Neural crest cell (in vitro differentiated cells): ENCODE measurements at places on chromosomes 7 and 10. TPM values are rescaled to one million over a fixed set of nuclear protein-coding genes. Genes with fewer than 3 reads are reported as not detected.

The SLC13A1 gene
- not detected in 2 replicates for total RNA-seq

The NKX2-3 gene
- not detected in 2 replicates for total RNA-seq

DNA sequence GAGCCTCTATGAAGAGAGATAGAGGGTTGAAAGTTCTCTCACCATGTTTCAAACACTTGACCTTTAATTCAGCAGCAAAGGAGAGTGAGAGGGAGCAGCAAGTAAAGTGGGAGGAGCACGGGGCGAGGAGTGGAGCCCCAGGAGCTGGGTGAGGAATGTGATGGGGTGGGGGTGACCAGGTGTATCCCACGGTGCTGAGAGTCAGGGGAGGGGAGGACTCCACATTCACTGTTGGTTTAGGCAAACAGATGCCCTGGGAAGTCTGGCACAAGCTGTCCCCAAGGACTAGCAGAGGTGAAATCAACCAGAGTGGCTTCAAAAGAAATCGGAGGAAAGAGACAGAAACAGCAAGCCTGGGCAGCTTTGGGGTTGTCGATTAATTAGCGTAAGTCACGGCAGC, 101.8 kb upstream of the PITRM1 start:
- H3K4me3 ChIP-seq = no peak overlapping the region
- DNase-seq = no peak
- peaks cover 44% of the 10 kb centered on the region for H3K4me1 ChIP-seq

GRCh38 chr10:50578949-50579348, 44.8 kb downstream of the SGMS1 start:
- H3K4me1 ChIP-seq = peaks cover 23% of the 10 kb centered on the region
- H3K27ac ChIP-seq = no peak overlapping the region
- no peaks in the 10 kb centered on the region for H3K27me3 ChIP-seq

The SNCG gene
- total RNA-seq = 7.8 and 8.2 TPM in 2 replicates
